Right lobe of liver (tissue), 6 donors: ENCODE measurements at places on chromosomes 7 and 10. TPM values are rescaled to one million over a fixed set of nuclear protein-coding genes. Genes with fewer than 3 reads are reported as not detected.

- DNase-seq, result peak; percentile 80
- no peaks in the 10 kb centered on the region for H3K36me3 ChIP-seq
- no peak overlapping the region for H3K4me3 ChIP-seq
- H3K27ac ChIP-seq, result no peak overlapping the region
Measured at GRCh38 chr7:98922392-98923187, 44.3 kb downstream of the TRRAP start.

The WDR86 gene
- 0.63 TPM for total RNA-seq

GRCh38 chr7:68730964-68731363, 867.3 kb upstream of the AUTS2 start:
- DNase-seq, result peak; percentile 64
- peaks cover 14% of the 10 kb centered on the region for H3K4me1 ChIP-seq
- H3K27me3 ChIP-seq, result no peaks in the 10 kb centered on the region
- no peaks in the 10 kb centered on the region for H3K36me3 ChIP-seq
- no peak overlapping the region for H3K27ac ChIP-seq

DNA sequence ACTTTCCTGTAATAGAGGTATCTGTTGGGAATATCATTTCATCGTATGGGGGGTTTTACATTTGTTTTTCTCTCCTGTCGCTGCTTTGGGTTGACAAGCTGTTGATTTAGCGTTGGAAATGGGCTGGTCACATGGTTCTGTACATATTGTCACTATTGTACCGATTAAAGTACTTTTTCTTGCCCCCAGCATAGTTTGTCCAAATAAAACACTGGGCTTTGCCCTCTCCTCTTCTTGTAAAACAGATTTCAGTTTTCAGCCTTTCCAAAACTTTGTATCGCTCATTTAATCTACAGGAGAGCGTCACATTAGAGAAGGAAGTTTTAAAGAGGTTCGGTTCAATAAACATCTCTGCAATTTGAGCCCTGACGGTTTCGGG, 4.0 kb downstream of the BMI1 start:
- peak overlapping the region; percentile 15 for H3K27ac ChIP-seq
- H3K4me3 ChIP-seq, result peak overlapping the region; percentile 59
- DNase-seq, result no peak

GRCh38 chr10:58335306-58336005, 650 bp downstream of the UBE2D1 start:
- H3K27me3 ChIP-seq, result no peaks in the 10 kb centered on the region
- peak overlapping the region; percentile 94 for H3K4me3 ChIP-seq
- DNase-seq, result peak; percentile 50
- no peaks in the 10 kb centered on the region for H3K36me3 ChIP-seq
- H3K27ac ChIP-seq, result peak overlapping the region; percentile 76

DNA sequence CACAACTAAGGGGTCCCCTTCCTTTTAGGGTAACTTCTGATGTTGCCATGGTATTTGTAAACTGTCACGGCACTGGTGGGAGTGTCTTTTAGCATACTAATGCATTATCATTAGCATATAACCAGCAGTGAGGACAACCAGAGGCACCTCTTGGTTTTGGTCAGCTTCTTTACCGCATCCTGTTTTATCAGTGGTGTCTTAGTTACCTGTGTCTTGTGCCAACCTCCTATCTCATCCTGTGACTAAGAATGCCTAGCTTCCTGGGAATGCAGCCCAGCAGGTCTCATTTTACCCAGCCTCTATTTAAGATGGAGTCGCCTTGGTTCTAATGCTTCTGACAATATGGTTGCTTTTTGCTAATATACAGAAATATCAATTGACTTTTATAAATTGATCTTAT, 54.9 kb downstream of the AHCYL2 start:
- no peak overlapping the region for H3K4me3 ChIP-seq
- no peaks in the 10 kb centered on the region for H3K4me1 ChIP-seq
- no peaks in the 10 kb centered on the region for H3K27me3 ChIP-seq

DNA sequence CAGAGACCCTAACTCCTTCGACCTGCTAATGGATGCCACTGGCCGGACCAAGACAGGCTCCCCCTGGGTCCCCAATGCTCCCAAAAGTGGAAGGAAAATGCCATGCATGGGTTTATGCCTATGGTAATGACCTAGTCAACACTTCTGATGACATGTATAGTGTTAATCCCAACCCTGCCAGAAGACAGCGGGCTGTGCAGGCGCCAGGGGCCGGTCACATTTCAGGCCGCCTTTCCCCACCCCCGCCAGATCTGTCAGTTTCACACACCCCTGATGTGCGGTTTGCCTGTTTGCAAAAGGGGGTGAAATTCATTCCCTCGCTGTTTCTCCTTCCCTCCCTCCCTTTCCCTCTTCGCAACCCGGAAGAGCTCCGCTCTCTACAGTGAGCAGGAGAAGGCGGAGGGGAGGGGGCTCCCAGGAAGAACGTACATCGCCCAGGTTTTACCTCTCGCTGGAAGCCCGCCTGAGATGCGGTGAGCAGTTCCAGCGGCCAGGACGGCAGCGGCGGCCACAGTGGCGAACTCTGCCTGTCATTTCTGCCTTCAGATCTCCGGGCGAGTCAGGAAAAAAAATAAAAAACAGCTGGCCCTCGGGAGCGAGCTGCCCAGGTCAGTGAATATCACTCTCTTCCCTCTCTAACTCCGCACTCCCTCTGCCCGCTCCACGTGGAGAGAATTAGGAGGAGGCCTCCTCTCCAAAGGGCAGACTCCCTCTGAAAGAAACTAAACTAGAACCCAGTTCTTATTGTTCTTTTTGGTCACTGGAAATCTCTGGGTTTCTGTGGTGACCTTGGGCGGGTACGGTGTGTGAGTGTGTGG, 9.4 kb upstream of the GATA3 start:
- DNase-seq, result peak; percentile 35
- H3K27ac ChIP-seq, result no peak overlapping the region
- H3K27me3 ChIP-seq, result peaks cover 10% of the 10 kb centered on the region
- H3K4me1 ChIP-seq, result no peaks in the 10 kb centered on the region

The HELLS gene
- total RNA-seq, result 3.3 TPM

- no peaks in the 10 kb centered on the region for H3K36me3 ChIP-seq
- H3K4me1 ChIP-seq, result no peaks in the 10 kb centered on the region
- H3K27me3 ChIP-seq, result no peaks in the 10 kb centered on the region
- H3K27ac ChIP-seq, result no peak overlapping the region
- no peak for DNase-seq
Measured at GRCh38 chr10:104844073-104844472, 203.0 kb downstream of the SORCS3 start.

The STEAP4 gene
- total RNA-seq, result 25.8 TPM

DNA sequence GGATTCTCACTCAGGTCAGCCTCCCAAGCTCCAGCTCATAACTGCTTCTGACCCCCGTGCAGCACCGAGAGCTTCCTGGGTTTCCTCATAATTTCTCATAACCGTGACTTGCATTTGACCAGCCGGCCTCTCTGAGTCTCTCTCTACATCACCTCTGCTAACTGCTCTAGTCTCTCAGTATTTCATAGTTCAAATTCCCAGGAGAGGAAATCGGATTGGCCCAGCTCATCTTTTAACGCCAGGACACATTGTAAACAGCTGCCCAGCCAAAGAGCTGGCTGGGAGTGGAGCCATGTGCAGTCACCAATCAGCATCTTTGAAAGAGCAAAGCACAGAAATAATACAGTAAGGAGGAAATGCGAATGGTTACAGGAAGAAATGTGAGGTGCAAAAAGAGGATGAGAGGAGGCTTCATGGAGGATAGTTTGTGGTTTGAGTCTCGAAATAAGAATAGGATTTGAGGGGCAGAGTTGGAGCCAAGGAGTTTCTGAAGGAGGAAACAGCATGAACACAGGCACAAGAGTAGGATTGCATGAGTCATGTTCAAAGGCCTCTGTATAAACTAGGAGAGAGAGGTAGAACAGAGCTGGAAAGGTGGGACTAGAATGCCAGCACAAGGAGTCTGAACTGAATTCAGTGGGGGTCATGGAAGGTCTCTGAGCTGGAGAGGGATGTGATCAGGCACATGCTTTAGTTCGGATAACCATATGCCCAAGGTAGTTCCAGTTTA, 15.2 kb upstream of the LBX1 start:
- DNase-seq, result no peak
- H3K4me1 ChIP-seq, result no peaks in the 10 kb centered on the region
- no peak overlapping the region for H3K27ac ChIP-seq
- H3K4me3 ChIP-seq, result no peak overlapping the region
- H3K27me3 ChIP-seq, result no peaks in the 10 kb centered on the region

- H3K27me3 ChIP-seq, result no peaks in the 10 kb centered on the region
- no peak overlapping the region for H3K27ac ChIP-seq
- DNase-seq, result no peak
- no peaks in the 10 kb centered on the region for H3K36me3 ChIP-seq
- H3K4me1 ChIP-seq, result peaks cover 6% of the 10 kb centered on the region
Measured at GRCh38 chr10:86579883-86580520, 58.4 kb upstream of the WAPL start.

The AGR3 gene
- total RNA-seq, result not detected

DNA sequence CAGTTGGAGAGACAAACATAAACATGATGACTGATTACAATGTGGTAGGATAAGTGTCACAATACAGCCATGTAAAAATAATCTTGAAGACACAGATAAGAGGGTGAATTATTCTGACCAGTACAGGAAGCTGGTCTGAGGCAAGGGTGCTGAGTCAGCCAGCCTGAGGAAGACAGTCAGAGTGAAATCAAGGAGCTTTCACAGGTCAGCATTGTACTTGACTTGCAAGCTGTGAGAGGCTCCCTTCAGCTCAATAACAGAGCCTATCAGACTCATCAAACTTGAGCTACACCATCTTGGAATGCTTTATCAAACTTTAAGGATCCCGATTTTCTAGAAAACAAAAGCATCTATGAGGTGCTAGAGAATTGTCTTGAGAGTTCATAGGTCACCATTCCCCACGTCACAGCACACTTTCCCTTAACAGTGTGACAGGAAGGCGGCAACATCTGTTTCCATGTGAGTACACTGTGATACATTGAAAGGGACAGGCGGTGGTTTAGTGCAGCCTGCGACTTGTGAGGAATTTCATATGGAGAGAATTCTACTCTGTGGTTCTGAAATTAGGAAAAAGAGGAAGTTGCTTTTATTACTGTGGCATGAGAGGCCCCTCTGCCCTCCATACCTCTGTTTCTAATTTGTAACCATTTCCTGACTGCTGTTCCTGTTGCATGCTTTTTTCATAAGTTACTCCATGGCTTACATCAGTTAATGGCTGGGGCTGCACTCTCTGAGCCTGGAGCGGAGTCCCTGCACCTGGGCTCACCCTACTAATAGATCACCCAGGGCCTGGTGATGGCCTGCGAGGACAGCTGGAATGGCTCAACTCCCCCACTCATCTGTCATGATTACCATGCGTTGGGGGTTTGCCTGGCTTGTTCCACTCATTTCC, 417.1 kb downstream of the SUGCT start:
- DNase-seq, result no peak
- H3K4me1 ChIP-seq, result no peaks in the 10 kb centered on the region
- H3K4me3 ChIP-seq, result no peak overlapping the region
- no peaks in the 10 kb centered on the region for H3K27me3 ChIP-seq
- H3K27ac ChIP-seq, result no peak overlapping the region

The UPK3B gene
- total RNA-seq, result not detected

The CLCN1 gene
- not detected for total RNA-seq

The PDE6C gene
- not detected for total RNA-seq

DNA sequence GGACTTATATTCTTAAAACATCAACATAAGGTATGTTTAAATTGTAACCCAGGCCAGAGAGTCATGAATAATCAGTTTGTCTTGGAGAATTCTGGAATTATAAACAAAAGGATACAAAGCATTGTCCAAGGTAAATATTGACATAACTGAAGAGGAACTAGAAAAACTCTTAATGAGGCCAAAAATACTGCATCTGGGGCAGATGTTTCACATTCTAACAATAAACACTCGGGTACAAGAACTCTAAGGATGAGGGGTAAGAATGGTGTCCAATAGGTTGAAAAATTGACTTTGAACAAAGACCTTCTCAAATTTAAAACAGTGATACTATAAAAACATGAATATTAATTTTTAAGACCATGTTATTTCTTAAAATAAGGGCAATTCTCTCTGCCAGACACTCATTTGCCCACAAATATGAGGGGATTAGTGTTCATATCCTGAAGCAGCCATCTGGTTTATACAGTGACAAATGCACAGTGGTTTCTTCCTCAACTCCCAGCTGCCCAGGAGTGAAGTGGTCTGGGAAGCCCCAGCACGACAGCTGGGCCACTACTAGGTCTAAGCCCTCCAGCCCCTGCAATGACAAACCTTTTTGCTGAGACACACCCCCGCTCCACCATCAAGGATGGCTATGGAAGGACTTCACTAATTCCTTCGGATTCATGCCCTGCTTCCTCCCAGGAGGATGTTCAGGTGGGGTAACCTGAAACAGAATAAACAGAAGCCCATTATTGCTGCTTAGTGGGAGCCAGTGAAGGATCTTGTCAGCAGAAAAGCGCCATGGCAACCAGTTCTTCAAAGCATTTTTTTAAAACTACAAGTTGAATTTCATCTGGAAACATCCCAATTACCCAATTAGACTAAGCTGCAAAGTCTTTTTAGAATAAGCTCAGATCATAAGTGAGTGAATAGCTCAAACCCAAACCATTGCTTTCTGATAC, 107.5 kb upstream of the ARID5B start:
- no peaks in the 10 kb centered on the region for H3K36me3 ChIP-seq
- no peak overlapping the region for H3K4me3 ChIP-seq
- DNase-seq, result no peak
- no peaks in the 10 kb centered on the region for H3K4me1 ChIP-seq
- H3K27me3 ChIP-seq, result no peaks in the 10 kb centered on the region

- H3K27ac ChIP-seq, result no peak overlapping the region
- peaks cover 1% of the 10 kb centered on the region for H3K4me1 ChIP-seq
- H3K4me3 ChIP-seq, result no peak overlapping the region
Measured at GRCh38 chr7:79414910-79415309, 38.6 kb downstream of the MAGI2 start.

The EXOC4 gene
- 23.7 TPM for total RNA-seq

DNA sequence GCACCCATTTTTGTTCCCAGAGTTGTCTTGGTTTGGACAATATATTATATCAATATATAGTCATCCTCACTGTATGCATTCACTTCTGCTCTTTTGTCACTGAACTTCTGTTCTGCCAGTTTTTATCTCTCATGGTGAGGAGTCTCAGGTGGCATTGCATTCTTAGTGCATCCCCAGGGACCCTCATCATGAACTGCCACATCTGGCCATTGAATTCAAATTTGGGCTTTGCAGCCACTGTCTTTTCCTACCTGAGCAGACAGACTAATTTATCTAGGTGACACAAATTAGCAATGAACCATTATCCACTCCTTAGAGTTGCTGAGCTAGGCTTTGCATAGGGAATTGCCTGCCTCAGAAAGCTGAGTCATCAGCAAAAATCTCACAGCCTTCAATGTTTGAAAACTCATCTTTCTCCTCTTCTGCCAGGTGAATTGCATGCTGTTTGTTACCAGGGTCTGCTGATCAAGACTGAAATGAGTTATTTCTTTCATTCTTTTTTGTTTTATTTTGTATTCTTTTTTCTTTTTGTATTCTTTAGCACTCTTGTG, 316.8 kb upstream of the MTPN start:
- H3K4me1 ChIP-seq, result no peaks in the 10 kb centered on the region
- no peaks in the 10 kb centered on the region for H3K27me3 ChIP-seq
- H3K36me3 ChIP-seq, result no peaks in the 10 kb centered on the region
- no peak overlapping the region for H3K4me3 ChIP-seq
- H3K27ac ChIP-seq, result no peak overlapping the region
